ENCODE measurements at places on chromosomes 2 and 18.

- DNase-seq: no peak
Observed at GRCh38 chr18:35085450-35086380, 44.5 kb downstream of the MAPRE2 start.

DNA sequence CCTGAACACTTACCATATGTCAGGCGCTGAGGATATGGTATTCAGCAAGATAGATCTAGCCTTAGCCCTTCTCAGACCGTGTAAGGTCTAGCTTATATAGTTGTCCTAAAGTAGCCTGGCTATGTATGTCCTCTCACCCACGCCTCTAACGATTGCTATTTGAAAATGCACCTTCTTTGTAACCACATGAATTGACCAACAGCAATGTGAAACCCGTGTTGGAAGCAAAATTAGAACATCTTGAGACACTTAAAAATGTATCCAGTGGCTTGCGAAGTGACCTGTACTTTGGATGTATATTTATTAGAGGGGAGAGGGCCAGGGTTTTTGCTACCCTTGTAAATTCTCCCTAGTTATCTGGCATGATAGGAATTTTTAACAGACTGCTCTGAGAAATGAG, 860.0 kb upstream of the ZEB2 start:
- no peak for DNase-seq

DNA sequence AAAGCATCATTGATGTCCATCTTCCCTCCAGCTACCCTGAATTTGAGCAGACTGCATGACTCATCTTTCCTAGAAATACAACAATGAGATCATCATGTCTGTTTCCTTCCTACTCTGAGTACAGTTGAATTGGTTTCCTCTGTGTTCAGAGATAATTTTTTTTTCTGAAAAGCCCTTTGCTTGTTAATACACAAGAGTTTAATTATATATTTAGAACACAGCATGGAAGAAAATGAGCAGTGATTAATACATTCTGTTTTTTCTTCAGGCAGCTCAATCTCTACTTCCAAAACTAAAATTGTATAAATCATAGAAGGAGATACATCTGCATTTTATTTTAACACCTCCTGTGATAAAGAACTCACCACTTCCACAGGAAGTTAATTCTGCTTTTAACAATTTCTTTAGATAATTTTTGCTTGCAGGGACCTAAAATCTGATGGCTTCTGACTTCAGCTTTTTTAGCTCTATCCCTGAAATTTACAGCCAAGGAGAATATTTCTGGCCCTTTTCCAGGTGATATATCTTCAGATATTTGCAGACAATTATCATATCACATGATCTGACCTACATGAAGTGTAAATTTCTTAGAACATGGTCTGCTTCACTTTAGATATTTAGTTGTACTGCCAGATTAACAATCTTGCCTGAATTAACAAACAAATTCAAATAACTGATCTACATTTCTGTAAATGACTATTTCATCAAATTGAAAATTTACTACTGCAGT, 249.0 kb downstream of the TRIB2 start:
- DNase-seq: no peak

DNA sequence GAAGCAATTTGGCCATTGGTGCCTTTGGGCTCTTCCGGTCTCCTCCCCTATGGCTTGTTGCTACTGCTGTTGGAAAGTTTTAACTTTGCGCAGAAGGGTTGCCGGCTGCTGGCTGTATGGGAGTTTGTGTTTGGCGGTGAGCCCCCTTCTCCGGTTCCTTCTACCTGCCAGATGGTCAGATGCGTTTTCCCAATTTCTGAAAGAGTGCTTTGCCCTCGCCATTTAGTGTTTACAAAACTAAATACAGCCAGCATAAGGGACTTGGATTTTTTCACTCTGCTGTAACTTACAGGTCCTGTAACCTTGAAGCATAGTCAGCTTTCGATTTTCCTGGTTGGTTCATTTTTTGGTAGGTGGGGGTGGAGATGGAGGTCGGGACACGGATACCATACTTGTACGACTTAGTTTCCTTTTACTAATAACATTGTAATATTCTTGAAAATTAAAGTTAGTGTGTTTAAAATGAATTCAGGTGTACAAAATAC, 604 bp downstream of the COQ10B start:
- DNase-seq: peak; percentile 64

DNA sequence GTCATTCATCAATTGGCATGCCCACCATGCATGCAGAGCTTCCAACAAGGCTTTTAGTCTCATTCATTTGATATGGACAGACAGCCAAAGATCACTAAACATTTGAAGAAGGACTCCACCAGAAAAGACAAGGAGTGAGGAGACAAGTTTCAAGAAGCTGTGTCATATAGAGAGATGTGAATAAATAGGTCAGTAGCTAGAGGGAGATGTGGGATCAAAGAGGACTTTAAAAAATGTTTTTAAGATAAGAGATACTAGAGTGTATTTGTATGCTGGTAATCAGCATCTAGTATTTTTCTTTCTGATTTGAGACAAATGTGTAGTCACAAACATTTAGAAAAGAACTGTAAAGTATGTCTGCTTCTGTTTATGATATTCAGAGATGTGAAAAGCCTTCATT, 48.5 kb downstream of the ANTXR1 start:
- no peak for DNase-seq

DNA sequence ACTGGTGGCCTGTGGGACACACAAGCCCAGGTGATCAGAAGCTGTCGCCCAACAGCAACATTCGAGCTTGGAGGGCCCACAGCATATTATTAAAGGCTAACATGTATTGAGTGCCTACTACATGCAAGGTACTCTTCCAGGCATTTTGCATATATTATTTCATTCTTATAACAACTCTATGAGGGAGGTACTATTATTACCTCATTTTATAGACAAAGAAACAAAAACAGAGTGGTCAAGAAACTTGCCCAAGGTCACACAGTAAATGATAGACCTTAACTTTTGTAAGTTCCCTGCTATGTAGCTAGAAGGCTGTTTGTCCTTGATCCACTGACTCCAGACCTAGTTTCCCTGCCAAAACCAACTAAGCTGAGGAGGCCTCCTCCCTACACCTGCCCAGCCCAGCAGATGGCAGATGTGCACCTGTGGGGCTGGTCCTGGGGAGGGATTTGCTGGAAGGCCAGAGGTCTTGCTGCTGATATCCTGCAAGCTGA, 35.7 kb downstream of the KANSL3 start:
- DNase-seq: no peak

All from tibial nerve (tissue), 4 donors.